ENCODE measurements at places on chromosomes 3 and 15.

DNA sequence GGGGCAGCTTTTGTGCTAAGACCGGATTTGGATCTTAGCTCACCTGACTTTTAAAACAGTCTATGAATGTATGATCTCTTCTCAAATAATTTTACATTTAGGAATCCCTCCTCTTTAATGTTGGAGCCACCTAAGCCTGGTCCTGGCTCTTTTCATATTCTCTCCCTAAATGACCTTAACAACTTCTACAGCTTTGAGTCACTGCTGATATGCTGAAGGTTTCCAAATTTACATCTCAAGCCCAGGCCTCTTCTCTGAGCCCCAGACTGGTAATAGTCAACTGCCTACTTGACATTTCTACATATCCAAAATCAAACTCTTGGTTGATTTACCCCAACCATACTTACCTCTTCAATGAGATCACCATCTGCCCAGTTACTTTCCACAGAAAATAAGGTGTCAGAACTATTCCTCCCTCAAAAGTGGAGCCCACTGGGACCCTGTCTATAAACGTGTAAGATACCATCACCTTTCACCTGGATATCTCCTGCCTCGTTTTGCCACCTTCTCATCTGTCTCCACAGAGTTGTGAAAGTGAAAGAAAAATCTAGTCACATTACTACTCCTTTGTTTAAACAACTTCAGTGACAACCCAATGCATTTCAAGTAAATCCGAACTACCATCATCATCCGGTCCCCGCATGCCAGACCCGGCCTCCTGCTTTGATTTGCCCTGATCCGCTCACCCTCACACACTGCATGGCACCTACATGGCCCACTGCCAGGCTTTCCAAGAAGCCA lies 48.8 kb downstream of the UBP1 start:
- DNase-seq, result no peak

- DNase-seq, result peak; percentile 3
These were observed 740.5 kb downstream of the EPHA3 start for GRCh38 chr3:89847955-89848354.

DNA sequence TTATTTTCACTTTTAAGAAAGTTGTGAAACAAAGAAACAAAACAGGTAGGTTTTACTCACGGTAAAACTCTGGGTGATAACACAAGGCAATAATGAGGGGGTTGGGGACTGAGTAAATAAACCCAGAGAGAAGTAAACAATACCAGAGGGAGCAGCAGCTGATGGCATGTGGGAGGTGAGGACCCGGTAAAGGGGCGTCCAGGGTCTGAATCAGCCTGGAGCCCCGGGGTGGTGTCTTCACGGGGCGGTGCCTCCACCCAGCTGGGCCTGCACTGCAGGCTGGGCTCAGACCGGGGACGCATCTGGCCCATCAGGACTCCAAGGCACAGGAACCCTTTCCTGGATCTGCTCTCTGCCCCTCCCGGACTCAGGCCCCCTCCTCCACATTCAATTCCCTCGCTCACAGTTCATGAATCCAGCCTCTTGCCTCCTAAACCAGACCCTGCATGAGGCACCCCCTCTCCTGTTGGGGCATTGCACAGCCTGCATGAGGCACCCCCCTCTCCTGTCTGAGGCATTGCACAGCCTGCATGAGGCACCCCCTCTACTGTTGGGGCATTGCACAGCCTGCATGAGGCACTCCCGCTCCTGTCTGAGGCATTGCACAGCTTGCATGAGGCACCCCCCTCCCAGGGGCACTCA lies 73.9 kb upstream of the MFGE8 start:
- DNase-seq, result no peak

GRCh38 chr15:33533197-33533596 lies 222.4 kb downstream of the RYR3 start:
- no peak for DNase-seq

DNA sequence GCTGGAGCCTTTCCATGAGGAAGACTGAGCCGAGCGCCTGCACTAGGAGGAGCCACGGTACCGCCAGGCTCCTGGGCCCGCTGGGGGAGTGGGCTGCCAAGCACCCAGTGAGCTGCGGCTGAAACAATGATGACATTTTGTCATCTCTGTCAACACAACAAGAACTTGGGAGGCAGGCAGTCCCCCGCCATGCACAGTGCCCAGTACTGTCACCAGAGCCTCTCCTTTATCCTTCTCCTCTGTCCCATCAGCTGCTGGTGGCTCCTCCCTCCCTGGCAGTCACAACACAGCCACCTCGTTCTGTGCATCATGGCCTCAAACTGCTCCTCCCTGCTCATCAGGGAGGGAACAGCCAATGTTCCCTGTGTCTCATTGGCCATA lies 34.0 kb upstream of the PCSK6 start:
- no peak for DNase-seq

GRCh38 chr3:103711670-103712069 lies 1276.9 kb downstream of the ZPLD1 start:
- DNase-seq, result no peak

- no peak for DNase-seq
These were observed 324.1 kb upstream of the CNTN4 start for GRCh38 chr3:1774597-1774996.

GRCh38 chr3:84600703-84601225 lies 358.0 kb upstream of the CADM2 start:
- DNase-seq, result no peak

- DNase-seq, result peak; percentile 87
These were observed 60.3 kb downstream of the STRIT1 start for GRCh38 chr3:155233213-155233612.

DNA sequence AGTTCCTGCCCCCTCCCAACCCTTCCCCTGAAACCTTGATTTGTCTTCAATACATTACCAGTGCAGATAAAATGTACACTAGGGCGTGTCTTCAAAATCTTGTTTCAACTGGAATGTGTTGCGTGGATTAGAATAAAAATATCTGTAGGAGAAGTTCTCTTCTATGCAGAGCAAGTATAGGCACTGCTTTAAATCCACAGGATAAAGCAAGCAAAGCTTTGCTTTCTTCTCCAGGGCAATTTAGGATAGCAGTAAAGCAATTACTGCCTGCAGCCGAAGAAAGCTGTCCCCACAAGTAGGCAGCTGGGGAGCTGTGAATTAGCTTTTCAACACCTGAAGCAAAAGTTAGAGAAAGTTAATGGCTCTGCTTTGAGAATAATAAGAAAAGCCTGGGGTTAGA lies 329.7 kb upstream of the KCNMB2 start:
- no peak for DNase-seq

- DNase-seq, result no peak
These were observed 35.6 kb upstream of the SEC13 start for GRCh38 chr3:10356461-10356981.

DNA sequence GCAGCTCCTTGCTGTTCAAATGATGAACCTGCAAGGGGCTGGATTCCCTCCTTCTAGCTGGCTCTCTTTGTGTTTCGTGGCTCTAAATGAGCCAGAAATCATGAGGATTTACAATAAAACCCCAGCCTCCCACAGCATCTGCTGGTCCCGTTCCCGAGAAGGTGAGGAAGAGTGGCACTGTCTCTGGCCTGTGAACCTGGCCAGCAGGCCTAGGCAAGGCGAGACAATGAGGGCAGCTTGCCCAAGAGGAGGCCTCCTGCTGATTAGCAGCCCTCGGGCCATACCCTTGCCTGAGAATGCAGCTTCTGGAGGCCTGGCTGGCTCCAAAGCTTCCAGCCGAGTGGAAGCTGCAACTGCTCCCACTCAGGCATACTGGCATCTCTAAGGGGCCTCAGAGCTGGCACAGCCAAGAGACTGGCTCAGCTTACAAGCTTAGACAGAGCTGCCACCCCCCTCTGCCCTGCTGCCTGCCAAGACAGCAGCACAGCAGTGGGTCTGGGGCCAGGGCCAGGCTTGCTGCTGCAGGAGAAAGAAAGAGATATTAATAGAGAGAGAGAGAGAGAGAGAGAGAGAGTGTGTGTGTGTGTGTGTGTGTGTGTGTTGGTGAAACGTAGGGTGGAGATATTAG lies 76.5 kb downstream of the HMG20A start:
- DNase-seq, result peak; percentile 60

GRCh38 chr15:59801649-59802048 lies 112.5 kb upstream of the BNIP2 start:
- DNase-seq, result no peak

GRCh38 chr3:26630669-26631389 lies 8.3 kb downstream of the LRRC3B start:
- DNase-seq, result no peak

GRCh38 chr3:192409838-192410683 lies 317.3 kb downstream of the FGF12 start:
- DNase-seq, result peak; percentile 3

GRCh38 chr3:129277829-129278271 lies 820 bp upstream of the HMCES start:
- DNase-seq, result no peak

DNA sequence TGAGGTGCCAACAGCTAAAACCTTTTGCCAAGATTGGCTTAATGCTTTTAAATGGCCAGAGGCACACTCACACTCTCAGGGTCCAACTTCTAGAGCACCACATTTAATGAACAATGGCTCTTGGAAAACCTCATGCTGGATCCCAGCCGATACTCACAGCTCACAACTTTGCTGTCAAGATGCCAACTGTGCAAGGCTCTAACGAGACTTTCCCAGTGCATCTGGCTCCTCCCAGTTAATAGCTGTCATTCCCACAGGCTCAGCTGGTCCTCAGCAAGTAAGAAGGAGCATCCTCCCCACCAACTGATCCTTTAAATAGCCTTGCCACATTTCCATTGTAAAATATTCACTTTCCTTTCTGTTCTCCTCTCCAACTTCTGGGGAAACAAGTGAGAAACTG lies 20.3 kb upstream of the FRMD4B start:
- peak; percentile 71 for DNase-seq

- DNase-seq, result no peak
These were observed 51.1 kb downstream of the CMTM7 start for GRCh38 chr3:32442766-32443165.

DNA sequence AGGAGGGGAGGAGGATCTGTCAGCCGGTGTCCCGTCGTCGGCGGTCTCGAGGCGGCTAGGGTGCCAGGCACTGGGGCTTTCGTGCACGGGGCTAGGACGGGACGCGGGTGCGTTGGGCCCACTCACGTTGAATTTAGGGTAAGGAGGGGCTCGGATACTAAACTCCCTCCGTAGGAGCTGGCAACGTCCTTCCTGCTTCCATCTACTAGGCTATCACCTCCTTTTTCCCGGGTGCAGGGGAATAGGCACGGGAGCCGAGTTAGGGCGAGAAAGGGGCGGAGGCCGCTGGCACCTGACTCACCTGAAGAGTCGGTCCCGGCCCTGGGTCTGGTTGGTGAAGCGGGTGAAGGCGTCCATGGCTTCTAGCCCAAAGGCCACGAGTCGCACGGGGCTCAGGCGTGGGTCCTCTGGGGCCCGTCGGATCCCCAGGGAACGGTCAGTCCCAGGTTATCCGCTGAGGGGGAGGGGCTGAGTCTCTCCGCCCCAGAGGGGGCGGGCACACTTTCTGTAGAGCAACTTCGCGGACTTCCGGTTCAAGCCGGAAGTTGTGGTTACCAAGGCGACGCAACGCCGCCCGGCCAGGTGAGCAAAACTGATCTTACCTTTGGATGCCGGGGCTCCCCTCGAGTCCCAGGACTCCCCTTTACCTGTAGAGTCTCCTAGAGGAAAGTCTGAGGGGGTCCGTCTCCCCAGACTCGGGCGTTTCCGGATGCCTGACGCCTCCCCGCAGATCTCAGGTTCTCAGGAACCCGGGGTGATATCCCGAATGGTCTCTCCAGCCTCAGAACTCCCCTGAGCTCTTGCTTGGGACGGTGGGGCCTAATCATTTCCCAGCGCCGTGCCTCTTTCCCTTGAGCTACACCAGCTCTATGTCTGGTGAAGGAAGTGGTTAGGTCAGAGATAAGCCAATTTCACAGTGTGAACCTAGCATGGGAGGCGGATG lies at the start of the genes PEX11A and WDR93:
PEX11A (minus strand) TSS at position 479 of the 943 bp plus-strand sequence; CDS start at position 357, 122 bp downstream.
WDR93 (plus strand) TSS at position 536 of the 943 bp plus-strand sequence. CDS start 10,936 bp downstream, outside the sequence.
- peak; percentile 72 for DNase-seq

DNA sequence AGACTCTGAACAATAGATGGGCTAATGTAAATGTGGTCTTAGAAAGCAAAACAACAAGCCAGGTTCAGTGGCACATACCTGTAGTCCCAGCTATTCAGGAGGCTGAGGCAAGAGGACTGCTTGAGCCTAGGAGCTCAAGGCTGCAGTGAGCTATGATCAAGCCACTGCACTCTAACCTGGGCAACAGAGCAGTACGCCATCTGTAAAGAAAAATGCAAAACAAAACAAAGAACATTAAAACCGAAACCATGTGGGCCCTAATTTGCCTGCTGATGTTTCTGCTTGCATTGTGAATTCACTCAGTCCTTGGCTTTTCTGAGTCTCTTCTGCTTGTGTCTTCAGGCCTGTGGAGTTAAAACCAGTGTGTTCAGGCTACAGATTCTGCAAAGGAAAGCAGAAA lies 56.7 kb downstream of the CCNL1 start:
- no peak for DNase-seq

GRCh38 chr15:43749690-43750345 lies 3.6 kb downstream of the PDIA3 start:
- DNase-seq, result no peak

GRCh38 chr3:69411346-69411745 lies 25.5 kb upstream of the FRMD4B start:
- peak; percentile 51 for DNase-seq

DNA sequence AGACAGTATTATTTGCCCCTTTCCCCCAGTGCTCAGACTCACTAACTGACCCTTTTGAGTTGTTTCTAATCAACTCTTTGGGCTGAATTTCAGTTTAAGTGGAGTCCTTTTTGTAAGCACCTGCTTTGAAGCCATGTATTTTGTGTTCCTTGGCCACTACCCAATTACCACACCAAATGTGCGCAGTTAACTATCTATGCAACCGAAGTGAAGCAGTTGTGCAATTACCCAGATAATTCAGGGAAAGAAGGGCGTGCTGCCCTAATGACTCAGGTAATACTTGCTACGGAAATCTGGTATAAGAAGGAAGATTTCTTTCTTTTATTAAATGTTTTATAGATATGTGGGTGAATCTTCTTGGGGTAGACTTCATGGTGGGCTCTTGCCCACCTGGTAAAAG lies 371.9 kb upstream of the TBL1XR1 start:
- no peak for DNase-seq

GRCh38 chr3:119635719-119636118 lies 24.7 kb downstream of the POPDC2 start:
- no peak for DNase-seq

DNA sequence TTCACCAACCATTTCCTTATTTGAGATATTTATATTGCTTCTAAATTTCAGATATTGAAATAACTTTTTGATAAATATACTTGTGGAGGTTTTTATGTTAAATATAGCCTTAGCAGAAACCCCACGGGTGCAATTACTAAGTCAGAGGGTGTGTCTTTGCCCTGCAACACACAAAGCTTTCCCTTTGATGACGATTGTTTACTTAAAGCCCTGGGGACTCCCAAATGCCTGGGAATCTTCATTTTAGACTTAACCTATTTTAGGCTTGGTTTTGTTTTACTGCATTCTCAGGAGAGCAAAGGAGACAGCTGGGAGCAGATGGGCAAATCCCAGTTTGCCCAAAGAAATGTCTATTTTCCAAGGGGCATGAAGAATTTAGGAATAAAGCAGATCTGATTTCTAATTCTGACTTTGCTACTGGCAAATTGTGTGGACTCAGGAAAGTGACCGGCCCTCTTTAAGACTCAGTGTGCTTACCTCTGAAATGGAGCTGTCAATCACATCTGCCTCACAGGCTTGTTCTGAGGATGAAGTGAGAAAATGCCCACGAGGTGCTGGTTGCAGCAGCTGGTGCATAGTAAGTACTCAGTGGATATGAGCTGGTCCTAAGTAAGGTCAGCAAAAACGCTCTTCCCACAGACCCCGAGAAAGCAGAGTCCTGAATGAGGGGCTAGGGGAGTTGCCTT lies 49.3 kb upstream of the CA12 start:
- no peak for DNase-seq

Measured in fibroblast of pulmonary artery (primary cell).